ENCODE measurements at places on chromosomes 3 and 15.

DNA sequence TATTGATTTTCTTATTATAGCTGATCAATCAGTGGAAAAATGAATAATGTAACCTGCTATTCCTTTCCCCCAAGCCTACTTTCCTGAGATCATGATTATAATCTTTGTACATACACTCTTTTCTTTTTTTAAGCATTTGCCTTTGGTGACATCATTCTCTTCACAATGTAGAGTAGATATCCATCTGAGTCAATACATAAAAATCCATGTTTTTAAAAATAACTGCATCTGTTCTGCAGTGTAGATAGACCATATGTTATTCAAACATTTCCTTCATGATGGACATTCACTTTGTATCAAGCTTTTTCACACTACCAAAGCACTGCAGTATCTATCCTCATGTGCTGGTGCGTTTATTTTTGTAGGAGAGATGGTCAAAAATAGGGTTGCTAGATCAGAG lies 211.1 kb downstream of the PTPRG start:
- peak; percentile 34 for DNase-seq

- DNase-seq, result no peak
These were observed 23.5 kb upstream of the CA12 start for GRCh38 chr15:63405159-63405558.

GRCh38 chr3:172549144-172549543 lies 25.9 kb upstream of the TNFSF10 start:
- DNase-seq, result no peak

- no peak for DNase-seq
These were observed 140.0 kb downstream of the SNRK start for GRCh38 chr3:43426388-43426787.

DNA sequence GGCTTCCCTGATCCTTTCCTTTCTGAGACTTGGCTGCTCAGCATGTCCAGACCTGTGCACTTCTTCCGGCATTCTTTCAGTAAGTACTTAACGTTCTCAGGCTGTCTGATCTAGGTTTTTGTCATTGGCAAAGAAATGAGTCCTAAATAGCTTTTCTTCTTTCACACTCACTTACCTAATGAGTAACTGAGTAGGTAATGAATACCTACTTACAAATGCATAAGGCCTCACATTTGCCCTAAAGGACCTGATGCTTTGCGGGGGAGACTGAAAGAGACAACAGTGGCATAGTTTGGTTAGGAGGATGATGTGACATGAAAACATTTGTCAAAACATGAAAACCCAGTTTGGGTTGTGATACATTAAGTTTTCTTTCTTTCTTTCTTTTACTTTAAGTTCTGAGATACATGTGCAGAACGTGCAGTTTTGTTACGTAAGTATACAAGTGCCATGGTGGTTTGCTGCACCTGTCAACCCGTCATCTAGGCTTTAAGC lies 516.7 kb upstream of the CFAP20DC start:
- DNase-seq, result no peak

GRCh38 chr3:148493631-148494030 lies 204.1 kb upstream of the AGTR1 start:
- DNase-seq, result no peak

DNA sequence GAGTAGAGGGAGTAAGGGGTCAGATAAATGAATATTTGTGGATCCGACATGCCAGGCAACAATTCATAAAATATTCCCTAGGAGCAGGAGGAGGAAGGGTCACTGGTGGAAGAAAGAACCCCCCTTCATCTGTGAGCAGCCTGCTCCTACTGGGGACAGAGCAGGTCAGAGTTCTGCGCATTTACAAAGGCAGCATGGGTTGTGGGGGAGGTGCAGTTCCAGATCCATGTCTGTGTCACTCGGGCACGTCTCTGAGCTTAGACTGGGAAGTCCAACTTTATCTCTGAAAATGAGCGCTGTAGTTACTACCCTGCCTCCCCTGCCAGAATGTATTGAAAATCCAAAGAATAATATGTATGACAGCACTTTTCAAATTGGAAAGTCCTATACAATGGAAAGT lies 115.2 kb downstream of the GABRG3 start:
- DNase-seq, result no peak

DNA sequence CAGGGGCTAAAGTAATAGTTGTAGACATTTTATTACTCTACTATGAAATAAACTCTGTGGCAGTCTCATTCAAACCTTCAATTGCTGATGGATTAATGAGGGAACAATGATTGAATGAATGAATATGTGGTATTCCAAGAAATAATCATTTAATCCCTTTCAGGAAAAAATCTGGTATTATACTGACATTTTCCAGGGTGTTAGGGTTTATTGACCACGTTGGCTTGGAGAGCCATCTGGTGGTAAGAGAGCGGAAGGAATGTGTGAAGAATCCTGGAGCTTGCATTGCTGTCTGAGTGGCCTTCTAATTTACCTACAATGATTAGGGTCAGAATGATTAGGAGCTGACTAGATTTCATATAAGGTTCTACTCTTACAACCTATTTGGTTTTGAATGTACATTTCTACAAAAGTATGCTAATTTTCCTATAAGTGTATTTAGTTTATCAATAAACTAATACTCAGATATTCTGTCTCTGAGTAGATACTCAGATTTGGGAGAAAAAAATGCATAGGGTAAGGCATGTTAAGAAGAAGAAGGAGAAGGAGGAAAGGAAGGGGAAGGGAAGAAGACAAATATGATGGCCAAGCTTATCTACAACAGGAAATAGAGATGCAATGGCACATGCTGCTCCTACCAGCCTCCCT lies 249.9 kb downstream of the ROBO1 start:
- peak; percentile 52 for DNase-seq

DNA sequence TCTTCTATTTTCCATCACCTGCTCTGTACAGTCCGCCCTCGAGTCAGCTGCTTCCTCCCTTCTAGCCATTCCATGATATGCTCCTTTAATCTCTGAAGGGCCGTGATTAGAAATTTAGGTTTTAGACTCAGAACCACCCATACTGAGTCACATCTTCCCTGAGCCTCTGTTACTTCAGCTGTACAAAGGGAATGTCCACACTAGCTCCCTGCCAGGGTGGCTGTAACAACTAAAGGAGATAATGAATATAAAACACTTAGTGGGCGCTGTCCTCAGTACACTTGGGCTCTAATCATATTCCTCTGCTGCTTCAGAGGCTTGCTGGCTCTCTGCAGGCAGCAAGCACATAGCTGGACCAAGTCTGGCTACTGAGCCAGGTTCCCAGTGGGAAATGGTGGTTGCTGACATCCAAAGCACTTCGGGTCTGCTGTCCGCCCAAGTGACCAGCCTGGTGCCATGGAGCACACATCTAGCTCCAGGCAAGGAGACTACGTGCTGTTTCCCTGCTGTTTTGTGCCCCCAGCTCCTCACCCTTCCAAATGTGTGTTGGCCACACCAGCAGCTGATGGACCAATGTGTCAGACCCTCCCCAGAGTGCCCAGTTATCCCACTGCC lies 901 bp upstream of the CHST14 start:
- peak; percentile 4 for DNase-seq

GRCh38 chr3:177820683-177821316 lies 623.5 kb upstream of the TBL1XR1 start:
- no peak for DNase-seq

- DNase-seq, result no peak
These were observed 133.8 kb upstream of the IQSEC1 start for GRCh38 chr3:13206799-13207577.

- peak; percentile 45 for DNase-seq
These were observed 243.3 kb upstream of the TBL1XR1 start for GRCh38 chr3:177440456-177441104.

- DNase-seq, result peak; percentile 25
These were observed 20.7 kb upstream of the SLC28A1 start for GRCh38 chr15:84863565-84864443.

DNA sequence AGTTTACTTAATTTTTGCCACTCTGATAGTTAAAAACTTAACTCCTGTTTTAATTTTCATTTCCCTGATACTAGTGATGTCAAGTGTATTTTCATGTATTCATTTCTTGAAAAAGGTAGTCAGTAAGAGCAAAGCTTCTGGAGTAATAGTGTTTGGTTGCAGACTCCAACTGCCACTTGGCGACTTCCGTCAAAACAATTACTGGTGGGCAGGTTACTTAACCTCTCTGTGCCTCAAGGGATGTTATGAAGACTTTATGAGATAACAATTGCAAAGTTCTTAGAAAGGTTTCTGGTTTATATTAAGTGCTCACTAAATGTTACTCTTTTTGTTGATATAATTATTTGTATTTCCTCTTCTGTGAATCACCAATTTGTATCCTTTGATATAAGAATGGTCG lies 129.7 kb downstream of the NFKBIZ start:
- no peak for DNase-seq

GRCh38 chr3:155739154-155739553 lies 5.7 kb downstream of the PLCH1 start:
- peak; percentile 39 for DNase-seq

Data from ELR (cell line).